Fibroblast of skin of left biceps (primary cell): ENCODE measurements at places on chromosomes 16 and 17.

- DNase-seq, result no peak
Measured at GRCh38 chr17:71966459-71967313, 154.1 kb upstream of the SOX9 start.

GRCh38 chr17:71402661-71403141 is 718.1 kb upstream of the SOX9 start:
- DNase-seq, result no peak

GRCh38 chr17:56000411-56000810 is 152.9 kb upstream of the ANKFN1 start:
- no peak for DNase-seq

DNA sequence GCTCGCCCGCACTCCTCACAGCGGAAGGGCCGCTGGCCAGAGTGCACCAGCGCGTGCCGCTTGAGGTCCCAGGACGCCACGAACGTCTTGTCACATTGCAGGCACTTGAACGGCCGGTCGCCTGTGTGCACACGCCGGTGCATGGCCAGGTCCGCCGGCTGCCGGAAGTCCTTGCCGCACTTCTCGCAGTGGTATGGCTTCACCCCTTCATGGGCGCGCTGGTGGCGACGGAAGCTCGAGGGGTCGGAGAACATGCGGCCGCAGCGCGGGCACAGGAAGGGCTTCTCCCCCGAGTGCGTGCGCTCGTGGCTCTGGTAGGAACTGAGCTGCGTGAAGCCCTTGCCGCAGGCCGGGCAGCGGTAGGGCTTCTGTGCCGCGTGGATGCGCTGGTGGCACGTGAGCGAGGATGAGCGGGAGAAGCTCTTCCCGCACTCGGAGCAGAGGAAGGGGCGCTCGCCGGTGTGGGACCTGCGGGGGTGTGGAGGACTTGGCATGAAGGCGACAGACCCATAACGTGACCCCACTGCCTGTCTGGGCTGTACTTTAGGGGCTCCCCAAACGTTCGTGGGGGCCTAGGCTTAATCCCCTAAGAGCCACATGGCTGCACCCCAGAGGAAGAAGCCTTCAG is 12.1 kb downstream of the ZNF668 start:
- no peak for DNase-seq

DNA sequence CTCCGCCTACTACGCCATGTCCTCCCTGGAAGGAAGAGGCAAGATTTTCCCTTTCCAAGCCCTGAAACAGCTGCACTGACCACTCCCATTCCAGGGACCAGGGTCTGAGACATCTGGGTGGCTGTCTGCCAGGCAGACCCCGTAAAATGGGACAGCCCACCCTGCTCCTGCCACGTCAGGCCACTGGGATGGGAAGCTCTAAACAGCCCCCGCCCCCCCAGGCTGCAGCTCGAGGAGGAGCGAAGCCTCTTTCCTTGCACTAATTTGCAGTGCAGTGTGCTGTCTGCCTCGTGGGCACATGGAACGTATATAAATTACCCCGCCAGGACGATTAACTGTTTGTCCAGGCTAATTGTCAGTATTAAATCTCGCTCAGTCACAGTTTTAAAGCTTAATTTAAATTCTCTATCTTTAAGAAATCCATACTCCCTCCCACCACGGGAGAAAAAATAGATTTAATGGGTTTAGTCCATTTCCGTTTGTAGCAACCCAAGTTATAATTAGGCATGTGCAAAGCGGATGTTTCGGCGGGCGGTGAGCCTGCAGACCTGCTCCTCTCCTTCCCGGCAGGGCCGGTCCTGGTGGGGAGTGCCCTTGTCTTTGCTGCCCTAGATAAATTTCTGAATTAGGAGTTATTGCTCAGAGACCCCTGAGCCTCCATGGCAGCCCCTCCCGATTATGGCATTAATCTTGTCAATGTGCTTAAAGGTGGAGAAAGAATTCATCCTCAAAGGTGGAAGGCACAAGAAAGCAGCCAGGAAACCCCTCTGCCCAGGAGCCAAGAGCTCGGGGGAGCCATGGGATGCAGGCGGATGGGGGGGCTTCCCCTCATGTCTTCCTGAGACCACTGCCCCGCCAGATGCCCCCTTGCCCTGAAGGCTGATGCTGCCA is 268.0 kb upstream of the TNRC6C start:
- DNase-seq, result no peak

DNA sequence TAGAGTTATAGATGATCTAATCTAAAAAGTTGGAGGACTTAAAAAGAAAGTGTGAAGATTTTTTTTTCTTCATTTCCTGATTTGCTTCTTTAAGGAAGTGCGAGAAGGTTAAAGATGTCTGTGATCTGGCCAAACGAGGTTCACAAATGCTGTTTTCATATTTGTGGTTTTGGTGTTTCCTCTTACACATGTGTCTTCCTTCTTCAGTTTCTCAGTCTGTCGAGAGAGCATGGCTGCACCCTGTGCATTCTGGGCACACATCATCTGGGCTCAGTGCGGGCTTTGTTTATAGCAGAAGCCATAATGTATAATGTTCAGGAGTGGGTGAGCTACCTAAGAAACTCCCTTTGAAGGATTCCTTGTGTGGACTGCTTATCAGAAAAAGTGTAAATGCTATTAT is 260.4 kb upstream of the TBX2 start:
- no peak for DNase-seq

DNA sequence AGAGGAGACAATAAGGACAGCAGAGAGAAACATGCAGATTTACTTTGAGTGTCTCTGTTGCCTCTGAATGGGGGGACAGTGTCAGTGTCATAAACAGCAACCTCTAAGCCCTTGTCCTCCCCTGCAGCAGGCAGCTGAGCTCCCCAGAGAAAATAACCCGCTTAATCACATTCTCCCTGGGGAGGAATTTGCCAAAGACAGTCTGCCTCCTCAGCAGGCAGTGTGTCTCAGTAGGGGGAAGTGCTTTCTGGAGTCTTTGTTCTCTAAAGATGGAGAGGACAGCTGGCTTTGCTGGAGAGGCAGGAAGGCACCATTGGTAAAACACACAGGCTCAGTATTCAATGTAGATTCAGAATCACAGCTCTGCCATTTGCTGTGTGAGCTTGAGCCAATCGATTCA is 16.1 kb downstream of the TEKT5 start:
- no peak for DNase-seq

DNA sequence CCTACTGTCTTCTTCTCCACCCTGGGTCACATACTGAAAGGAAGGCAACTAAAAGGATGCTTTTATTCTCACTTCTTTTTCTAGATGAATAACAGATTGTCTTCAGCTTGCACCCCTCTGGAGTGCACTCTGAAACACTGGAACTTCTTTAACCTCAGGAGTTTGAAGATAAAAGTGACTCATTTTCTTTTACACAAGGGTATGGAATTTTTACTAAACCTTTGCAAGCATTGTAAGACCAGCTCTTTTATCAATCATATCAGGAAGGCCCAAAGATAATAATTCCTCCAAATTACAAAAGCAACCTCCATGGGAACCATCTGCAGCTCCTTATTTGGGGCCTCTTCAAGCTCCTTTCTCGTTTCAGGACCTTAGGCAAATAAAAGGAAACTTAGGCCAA is 193.5 kb upstream of the KIF2B start:
- DNase-seq, result peak; percentile 25

DNA sequence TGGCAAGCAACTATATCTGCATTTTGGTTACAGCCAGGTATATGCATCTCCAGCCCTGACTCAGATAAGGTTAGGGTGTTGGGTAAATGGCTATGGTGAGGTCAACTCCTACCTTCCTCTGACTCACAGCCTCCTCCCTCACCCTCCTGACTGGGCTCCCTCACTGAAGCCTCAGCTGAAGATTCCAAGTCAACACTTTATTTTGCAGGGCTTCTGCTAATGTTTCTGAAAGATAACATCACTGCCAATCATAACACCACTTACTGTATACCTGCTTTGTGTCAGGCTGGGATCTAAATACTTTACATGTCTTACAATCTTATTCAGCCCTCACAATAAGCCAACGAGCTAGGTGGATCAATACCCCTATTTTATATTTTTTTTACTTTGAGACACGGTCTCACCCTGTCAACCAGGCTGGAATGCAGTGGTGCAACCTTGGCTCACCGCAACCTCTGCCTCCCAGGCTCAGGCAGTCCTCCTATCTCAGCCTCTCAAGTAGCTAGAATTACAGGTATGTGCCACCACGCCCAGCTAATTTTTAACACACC is 47.8 kb upstream of the GCSH start:
- DNase-seq, result no peak

DNA sequence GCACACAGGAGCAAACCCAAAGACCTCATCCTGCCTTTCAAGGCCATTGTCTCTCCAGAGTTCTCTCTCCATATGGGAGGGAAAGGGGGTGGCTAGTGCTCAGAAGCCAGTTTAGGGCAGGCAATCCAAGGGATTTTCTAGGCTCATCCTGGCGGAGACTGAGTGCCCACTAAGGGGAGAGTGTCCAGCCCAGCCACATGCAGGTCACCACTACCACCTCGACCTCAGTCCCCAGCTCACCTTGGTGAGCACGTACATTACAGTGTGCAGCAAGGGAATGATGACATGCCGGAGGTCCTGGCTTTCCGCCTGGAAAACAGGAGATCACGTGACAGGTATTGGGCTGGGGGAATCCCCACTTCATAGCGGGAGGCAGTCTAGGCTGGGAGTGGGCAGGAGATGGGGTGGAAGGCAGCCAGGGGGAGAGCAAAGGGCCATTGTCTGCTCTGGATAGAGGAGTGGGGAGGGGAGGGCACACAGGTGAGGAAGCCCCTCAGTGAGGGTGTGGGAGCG is 29.9 kb downstream of the PIK3R6 start:
- DNase-seq, result no peak

- no peak for DNase-seq
Measured at GRCh38 chr17:59853168-59853918, 39.4 kb downstream of the TUBD1 start.

- DNase-seq, result no peak
Measured at GRCh38 chr16:29925105-29925756, 795 bp downstream of the KCTD13 start.
